ENCODE measurements at places on chromosomes 3 and 15. TPM values are rescaled to one million over a fixed set of nuclear protein-coding genes. Genes with fewer than 3 reads are reported as not detected.

The TTC21A gene
- 0.34 TPM for total RNA-seq

The GOLGA8T gene
- total RNA-seq, result not detected

The ZNF280D gene
- total RNA-seq, result 18.7 TPM

The C3orf70 gene
- total RNA-seq, result under 0.01 TPM

The RBM5 gene
- total RNA-seq, result 103 TPM

The RGMA gene
- 3.1 TPM for total RNA-seq

The HYAL3 gene
- total RNA-seq, result 8.5 TPM

The UBE3A gene
- total RNA-seq, result 85.8 TPM

The OR5H1 gene
- not detected for total RNA-seq

The IL17RC gene
- 9.2 TPM for total RNA-seq

The C15orf62 gene
- 1.7 TPM for total RNA-seq

The EOGT gene
- total RNA-seq, result 49.3 TPM
